ENCODE measurements at places on chromosomes 7 and 10. TPM values are rescaled to one million over a fixed set of nuclear protein-coding genes. Genes with fewer than 3 reads are reported as not detected.
A peak's percentile ranks its signal among the peaks of the same experiment; 100 is the strongest.

NME8 gene
- 0.44 TPM for total RNA-seq

HABP2 gene
- total RNA-seq = 25.6 TPM

APBB1IP gene
- total RNA-seq = 20.5 TPM

NUTM2B gene
- total RNA-seq = 1.1 TPM

CRPPA gene
- total RNA-seq = 5.9 TPM

SPDYE18 gene
- 1.8 TPM for total RNA-seq

ACHE gene
- 3.6 TPM for total RNA-seq

GDF2 gene
- total RNA-seq = not detected

CXCL12 gene
- total RNA-seq = 99.5 TPM

BICC1 gene
- total RNA-seq = 136 TPM

NXPH1 gene
- not detected for total RNA-seq

TPST1 gene
- 35.7 TPM for total RNA-seq

TMEM176A gene
- 288 TPM for total RNA-seq

CCAR1 gene
- 54.4 TPM for total RNA-seq

IQUB gene
- 6.9 TPM for total RNA-seq

SPDYE5 gene
- total RNA-seq = not detected

PRLHR gene
- total RNA-seq = not detected

ADAM22 gene
- total RNA-seq = 7.9 TPM

DNA sequence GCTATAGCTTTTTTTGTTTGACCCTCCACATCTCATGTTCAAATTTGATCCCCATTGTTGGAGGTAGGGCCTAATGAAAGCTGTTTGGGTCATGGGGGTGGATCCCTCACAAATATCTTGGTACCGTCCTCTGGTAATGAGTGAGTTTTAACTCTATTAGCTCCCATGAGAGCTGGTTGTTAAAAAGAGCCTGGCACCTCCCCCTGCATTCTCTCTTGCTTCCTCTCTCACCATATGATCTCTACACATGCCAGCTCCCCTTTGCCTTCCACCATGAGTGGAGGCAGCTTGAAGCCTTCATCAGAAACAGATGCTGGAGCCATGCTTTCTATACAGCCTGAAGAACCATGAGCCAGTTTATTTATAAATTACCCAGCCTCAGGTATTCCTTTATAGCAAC is 43.0 kb upstream of the IMMP2L start:
- DNase-seq = no peak
- no peaks in the 10 kb centered on the region for H3K27me3 ChIP-seq
- H3K4me3 ChIP-seq = no peak overlapping the region
- no peaks in the 10 kb centered on the region for H3K36me3 ChIP-seq

DNA sequence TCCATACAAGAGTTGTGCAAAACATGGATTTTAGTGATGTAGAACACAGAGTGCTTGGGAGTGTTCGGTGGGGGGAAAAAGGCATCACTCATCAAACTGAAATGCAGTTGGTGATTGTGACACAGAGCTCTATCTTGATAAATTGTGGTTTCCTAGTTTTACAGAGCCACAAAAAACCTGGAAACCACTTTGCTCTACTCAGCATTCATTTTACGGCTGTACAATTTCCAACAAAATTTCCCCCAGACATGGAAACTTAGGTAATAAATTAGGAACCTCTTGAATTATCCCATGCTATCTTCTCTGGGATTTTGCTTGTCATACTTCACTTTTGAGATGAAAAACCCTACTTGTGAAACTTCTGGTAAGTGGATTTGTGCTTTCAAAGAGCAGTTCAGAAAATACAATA is 614.9 kb upstream of the FZD8 start:
- H3K4me1 ChIP-seq = no peaks in the 10 kb centered on the region
- no peak overlapping the region for H3K4me3 ChIP-seq
- H3K36me3 ChIP-seq = no peaks in the 10 kb centered on the region
- no peak for DNase-seq

GRCh38 chr10:120948889-120949608 is 97.9 kb downstream of the WDR11 start:
- H3K4me1 ChIP-seq = peaks cover 4% of the 10 kb centered on the region
- H3K4me3 ChIP-seq = peak overlapping the region; percentile 32
- peak; percentile 88 for DNase-seq
- no peaks in the 10 kb centered on the region for H3K36me3 ChIP-seq
- no peak overlapping the region for H3K27ac ChIP-seq

DNA sequence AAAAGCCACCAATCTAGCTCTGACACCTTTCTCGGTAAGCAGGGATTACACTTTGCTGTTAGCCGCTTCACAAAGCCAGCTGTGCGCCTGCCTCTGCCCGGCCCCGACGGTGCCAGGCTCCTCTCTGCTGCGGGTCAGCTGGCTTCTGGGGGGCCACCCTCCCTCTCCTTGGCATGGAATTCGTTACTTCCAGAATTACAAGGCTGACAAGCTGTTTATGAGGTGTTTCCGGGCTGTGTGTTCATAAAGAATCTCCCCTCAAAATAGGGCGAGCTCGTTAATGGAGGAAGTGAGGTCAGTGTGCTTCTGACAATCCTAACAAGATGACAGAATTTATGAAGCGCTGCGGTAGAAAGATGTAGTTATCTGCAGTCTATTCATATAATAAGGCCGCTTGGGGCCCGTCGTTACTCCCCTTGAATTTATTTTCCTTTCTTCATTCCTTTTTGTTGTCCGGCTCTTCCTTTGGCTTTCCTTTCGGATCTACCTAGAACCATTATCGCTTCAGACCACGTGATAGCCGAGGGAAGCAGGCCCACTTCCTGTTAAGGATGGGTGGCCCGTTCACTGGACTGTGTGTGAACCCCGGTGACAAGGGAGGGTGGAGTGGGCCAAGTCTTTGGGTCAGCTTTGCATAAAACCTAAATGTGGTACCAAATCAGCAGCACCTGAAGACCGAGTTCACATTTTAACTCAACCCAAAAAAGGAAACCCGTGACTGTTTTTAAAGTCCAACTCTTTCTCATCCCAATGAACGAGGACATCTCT is 273.0 kb upstream of the YAE1 start:
- H3K4me3 ChIP-seq = no peak overlapping the region
- H3K27me3 ChIP-seq = peaks cover 6% of the 10 kb centered on the region
- no peaks in the 10 kb centered on the region for H3K36me3 ChIP-seq
- H3K27ac ChIP-seq = no peak overlapping the region

DNA sequence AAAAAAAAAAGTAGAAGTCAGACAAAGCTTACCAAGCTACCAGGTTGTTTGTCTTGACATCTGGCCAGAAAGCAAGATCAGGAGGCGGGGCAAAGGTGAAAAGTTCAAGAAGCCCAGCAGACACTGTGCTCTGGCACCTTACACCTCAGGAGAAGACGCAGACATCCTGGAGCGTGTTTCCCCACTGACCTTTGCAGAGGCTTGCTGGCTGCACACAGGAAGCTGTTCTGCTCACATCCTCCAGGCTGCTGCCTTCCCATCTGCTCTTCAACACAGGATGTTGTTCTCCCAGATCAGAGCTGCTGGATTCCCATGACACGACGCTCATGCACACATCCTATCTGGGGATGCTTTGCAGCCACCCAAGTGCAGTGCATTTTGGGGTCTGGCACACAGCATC is 174.4 kb upstream of the KIAA1217 start:
- no peaks in the 10 kb centered on the region for H3K36me3 ChIP-seq
- H3K27ac ChIP-seq = no peak overlapping the region
- no peak overlapping the region for H3K4me3 ChIP-seq
- DNase-seq = peak; percentile 65
- H3K4me1 ChIP-seq = peaks cover 7% of the 10 kb centered on the region

GRCh38 chr7:29328045-29328444 is 133.5 kb downstream of the CHN2 start:
- H3K27me3 ChIP-seq = no peaks in the 10 kb centered on the region
- no peak overlapping the region for H3K4me3 ChIP-seq
- peak; percentile 76 for DNase-seq
- no peak overlapping the region for H3K27ac ChIP-seq

- no peak overlapping the region for H3K4me3 ChIP-seq
- H3K27me3 ChIP-seq = no peaks in the 10 kb centered on the region
- H3K4me1 ChIP-seq = no peaks in the 10 kb centered on the region
- no peak for DNase-seq
Measured at GRCh38 chr10:128275388-128276177, 149.4 kb upstream of the MKI67 start.

DNA sequence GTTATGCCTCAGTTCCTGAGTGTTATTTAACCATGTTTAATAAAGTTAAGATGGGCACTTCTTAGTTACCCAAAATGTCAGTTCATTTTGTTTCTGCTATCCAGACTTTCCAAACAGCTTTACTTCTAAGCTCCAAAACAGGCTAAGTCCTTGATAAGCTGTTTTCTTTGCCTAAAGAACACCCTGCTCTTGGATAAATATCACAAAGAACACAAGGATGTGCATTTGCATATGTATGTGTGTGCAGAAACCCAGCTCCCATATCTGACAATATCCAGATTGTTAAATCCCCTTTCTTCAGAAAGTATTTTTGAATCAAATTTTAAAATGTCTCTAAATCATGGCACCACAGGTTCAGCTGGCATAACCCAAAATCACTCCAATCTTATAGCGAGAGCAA is 19.6 kb downstream of the FAM13C start:
- no peaks in the 10 kb centered on the region for H3K36me3 ChIP-seq
- H3K27ac ChIP-seq = no peak overlapping the region
- H3K27me3 ChIP-seq = no peaks in the 10 kb centered on the region
- DNase-seq = no peak
- H3K4me1 ChIP-seq = no peaks in the 10 kb centered on the region
- H3K4me3 ChIP-seq = no peak overlapping the region

- no peak overlapping the region for H3K4me3 ChIP-seq
- no peak overlapping the region for H3K27ac ChIP-seq
Measured at GRCh38 chr10:25999295-25999981, 65.4 kb downstream of the MYO3A start.

- no peak for DNase-seq
- no peak overlapping the region for H3K4me3 ChIP-seq
- H3K4me1 ChIP-seq = no peaks in the 10 kb centered on the region
- H3K27me3 ChIP-seq = no peaks in the 10 kb centered on the region
- H3K36me3 ChIP-seq = no peaks in the 10 kb centered on the region
Measured at GRCh38 chr7:80362010-80362618, 149.8 kb downstream of the GNAT3 start.

DNA sequence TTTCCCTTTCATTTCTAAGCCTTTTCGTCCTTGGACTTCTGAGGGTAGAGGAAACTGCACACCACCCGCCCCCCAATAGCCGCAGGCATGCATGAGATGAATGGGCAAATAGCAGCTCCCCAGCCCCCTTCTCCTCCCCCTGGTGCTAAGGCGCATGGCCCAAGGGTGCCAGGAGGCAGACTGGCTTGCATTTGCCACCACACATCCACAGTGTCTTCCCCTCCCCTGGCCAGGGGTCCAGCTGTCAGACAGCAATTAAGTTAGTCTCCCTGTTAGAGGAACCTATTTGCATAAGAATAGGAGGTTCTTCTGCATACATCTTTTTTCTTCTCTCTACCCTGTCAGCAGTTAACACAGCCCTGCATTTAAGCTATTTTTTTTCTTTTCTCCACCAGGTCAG is 20.2 kb downstream of the TOMM7 start:
- H3K27ac ChIP-seq = no peak overlapping the region
- H3K27me3 ChIP-seq = no peaks in the 10 kb centered on the region
- H3K36me3 ChIP-seq = no peaks in the 10 kb centered on the region
- H3K4me1 ChIP-seq = no peaks in the 10 kb centered on the region
- no peak for DNase-seq

DNA sequence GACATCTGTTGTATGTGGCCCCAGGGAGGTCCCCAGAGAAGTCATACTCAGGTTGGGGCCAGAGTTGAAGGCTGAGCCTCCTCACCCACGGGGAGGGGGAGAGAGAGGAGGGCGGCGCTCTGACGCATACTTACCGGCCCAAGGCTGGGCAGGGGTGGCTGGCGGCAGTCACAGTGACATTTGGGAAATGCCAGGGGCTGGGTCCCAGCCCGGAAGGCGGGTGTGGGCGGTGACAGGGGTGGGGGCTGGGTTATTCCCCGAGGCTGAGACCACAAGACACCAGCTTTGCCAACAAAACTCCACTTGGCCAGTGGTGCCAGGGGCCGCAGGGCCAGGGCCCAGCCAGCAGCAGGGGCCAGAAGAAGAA is 41.1 kb downstream of the RASGEF1A start:
- peaks cover 8% of the 10 kb centered on the region for H3K27me3 ChIP-seq
- H3K27ac ChIP-seq = no peak overlapping the region
- no peak for DNase-seq
- no peaks in the 10 kb centered on the region for H3K4me1 ChIP-seq
- H3K36me3 ChIP-seq = no peaks in the 10 kb centered on the region

- H3K27me3 ChIP-seq = no peaks in the 10 kb centered on the region
- H3K4me3 ChIP-seq = no peak overlapping the region
- peak; percentile 4 for DNase-seq
- no peaks in the 10 kb centered on the region for H3K4me1 ChIP-seq
- H3K27ac ChIP-seq = no peak overlapping the region
Measured at GRCh38 chr7:83738291-83738835, 89.4 kb upstream of the SEMA3E start.

DNA sequence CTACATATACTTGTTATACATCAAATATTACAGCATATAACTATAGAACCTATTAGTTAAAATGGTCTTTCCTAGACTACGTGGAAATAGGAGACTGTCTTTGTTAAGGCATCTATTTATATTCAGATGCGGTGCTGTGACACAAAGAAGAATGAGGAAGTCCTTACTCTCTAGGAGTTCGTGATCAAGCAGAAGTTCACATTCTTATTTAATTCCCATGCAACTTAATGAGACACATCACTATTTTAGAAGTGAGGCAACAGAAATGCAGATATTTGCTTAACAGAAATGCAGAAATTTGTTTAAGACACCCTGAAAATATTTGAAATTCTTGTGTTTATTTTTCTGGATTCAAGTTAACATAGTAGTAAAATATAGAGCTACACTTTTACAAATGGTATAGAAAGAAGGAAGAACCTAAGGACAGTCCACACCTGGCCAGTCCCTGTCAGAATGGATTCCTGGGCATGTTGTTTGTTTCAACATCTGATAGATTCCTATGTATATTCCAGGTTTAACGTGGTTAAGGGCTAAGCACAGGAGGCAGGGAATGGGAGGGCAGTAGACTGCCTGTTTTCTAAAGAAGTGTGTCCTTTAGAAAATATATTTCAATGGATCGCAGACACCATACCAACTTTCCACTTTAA is 70.6 kb upstream of the NXPH1 start:
- H3K4me3 ChIP-seq = no peak overlapping the region
- no peaks in the 10 kb centered on the region for H3K4me1 ChIP-seq
- H3K27ac ChIP-seq = no peak overlapping the region
- H3K27me3 ChIP-seq = no peaks in the 10 kb centered on the region
- DNase-seq = no peak

- no peaks in the 10 kb centered on the region for H3K27me3 ChIP-seq
- no peak overlapping the region for H3K27ac ChIP-seq
- H3K4me1 ChIP-seq = no peaks in the 10 kb centered on the region
- H3K36me3 ChIP-seq = no peaks in the 10 kb centered on the region
- H3K4me3 ChIP-seq = no peak overlapping the region
Measured at GRCh38 chr7:98875501-98875900, 2.8 kb upstream of the TRRAP start.

DNA sequence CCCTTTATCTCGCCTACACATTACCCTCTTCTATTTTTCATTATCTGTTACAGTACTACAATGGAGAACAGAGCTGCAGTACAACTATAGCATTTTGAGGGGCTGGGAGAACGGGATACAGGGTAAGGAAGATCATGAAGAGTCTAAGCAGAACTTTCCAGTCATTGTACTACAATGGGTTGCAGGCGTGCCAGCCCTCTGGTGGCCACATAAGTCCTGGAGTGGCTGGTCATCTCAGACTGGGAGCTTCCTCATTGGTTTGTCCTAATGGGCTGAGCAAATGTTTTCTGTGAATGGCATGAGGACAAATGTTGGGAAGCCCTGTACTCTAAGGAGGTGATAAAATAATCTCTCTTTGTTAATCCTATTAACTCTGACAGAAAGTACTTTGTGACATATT is 33.0 kb downstream of the TMEM106B start:
- no peaks in the 10 kb centered on the region for H3K36me3 ChIP-seq
- H3K27me3 ChIP-seq = no peaks in the 10 kb centered on the region
- peak; percentile 7 for DNase-seq
